ENCODE measurements at places on chromosomes 3 and 15.

DNA sequence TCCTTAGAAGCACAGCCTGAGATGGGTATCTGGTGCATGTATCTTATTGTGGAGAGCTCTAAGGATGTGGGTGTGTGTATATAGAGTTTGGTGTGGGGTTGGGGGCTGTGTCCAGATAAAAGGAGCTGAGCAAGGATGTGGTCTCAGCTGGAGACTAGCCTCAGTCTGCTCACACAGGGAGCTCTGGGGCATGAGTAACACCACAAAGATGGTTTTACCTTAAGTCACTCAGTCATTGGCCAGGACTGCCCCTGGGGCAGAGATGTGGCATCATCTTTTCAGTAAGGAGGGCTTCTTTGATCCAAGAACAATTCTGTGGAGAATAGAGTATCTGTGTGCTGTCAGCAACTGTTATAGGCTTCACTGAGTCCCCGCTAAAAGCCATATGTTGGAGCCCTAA, 163.4 kb upstream of the NUDT16 start:
- no peaks in the 10 kb centered on the region for H3K27me3 ChIP-seq
- no peaks in the 10 kb centered on the region for H3K4me1 ChIP-seq
- H3K36me3 ChIP-seq: no peaks in the 10 kb centered on the region
- H3K27ac ChIP-seq: no peak overlapping the region
- H3K4me3 ChIP-seq: no peak overlapping the region
- DNase-seq: no peak

DNA sequence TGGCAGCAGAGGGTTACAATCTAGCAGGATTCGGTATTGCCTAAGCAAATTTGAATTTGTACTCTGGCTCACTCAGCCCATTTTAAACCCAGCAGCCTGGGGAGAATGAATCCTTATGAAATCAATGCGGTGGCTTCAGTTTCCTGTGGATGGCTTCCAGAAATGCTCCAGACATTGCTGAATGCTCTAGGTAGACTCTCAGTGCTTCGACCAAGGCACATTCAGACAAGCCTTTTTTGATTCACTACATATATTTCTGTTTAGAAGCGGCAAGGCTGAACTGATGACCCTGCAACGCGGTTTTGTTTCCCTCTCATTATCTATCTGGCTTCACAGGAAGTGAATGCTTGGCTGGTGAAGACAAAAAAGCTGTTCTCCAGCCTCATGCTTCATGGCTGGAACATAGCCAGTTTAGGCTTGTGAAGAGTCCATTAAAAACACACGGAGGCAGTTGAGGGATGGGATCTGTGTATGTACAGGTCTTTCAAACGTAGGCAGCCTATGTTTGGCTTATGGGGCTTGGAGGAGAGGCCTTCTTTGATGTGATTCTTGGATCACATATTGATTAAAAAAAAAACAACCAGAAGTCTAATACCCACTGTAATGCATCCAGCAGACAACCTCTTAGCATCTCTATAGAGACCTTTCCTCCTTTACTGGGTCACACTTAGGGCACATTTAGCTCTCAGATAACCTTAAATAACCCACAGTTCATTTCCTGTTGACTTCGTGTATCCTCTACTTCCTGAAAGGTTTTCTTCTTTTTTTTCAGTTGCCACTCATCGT, 400.2 kb upstream of the TBL1XR1 start:
- H3K4me3 ChIP-seq: no peak overlapping the region
- no peaks in the 10 kb centered on the region for H3K36me3 ChIP-seq
- H3K27me3 ChIP-seq: no peaks in the 10 kb centered on the region
- DNase-seq: no peak

GRCh38 chr15:46034755-46035154, 399.9 kb downstream of the SQOR start:
- no peaks in the 10 kb centered on the region for H3K27me3 ChIP-seq
- no peaks in the 10 kb centered on the region for H3K36me3 ChIP-seq
- DNase-seq: no peak
- H3K4me1 ChIP-seq: no peaks in the 10 kb centered on the region

- peaks cover 11% of the 10 kb centered on the region for H3K36me3 ChIP-seq
- peak overlapping the region; percentile 56 for H3K4me3 ChIP-seq
- H3K4me1 ChIP-seq: peaks cover 11% of the 10 kb centered on the region
- no peaks in the 10 kb centered on the region for H3K27me3 ChIP-seq
- no peak overlapping the region for H3K27ac ChIP-seq
Observed at GRCh38 chr3:129838086-129838485, 55.4 kb downstream of the TMCC1 start.

GRCh38 chr3:100274361-100274760, 13.6 kb downstream of the TBC1D23 start:
- DNase-seq: no peak
- no peaks in the 10 kb centered on the region for H3K4me1 ChIP-seq
- no peak overlapping the region for H3K4me3 ChIP-seq
